ENCODE measurements at places on chromosomes 1 and 21. TPM values are rescaled to one million over a fixed set of nuclear protein-coding genes. Genes with fewer than 3 reads are reported as not detected.

DNA sequence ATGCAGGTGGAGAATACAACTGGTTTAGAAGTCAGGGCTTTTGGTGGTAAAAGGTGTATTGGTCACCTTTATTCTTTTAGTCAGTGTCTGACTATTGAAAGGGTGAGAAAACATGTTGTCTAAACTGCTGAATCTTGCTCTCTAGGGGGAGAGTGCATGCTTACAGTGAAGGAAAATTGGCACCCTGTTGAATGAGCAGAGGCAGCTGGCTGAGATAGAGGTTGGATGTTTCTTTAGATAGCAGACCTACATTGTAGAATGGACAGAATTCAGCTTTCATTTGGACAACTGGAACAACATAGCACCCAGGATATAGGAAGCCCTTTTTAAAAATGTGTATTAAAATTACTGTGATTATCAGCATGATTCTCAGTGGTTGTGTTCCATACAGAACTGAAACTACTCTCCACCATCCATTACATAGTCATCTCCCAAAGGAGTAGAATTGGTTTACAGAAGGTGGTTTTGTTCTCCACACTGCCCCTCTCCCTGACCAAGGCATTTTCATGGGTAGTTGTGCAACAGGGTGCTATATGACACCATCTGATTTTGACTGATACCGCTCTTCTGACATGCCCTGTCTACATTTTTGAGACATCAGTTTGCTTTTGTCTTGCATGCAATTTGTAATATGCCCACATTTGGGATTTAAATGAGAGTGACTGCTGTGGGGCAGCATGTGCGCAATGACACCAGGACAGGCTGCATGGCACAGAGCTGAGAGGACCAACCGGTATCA is 16.2 kb downstream of the RHOU start:
- no peak for DNase-seq

DNA sequence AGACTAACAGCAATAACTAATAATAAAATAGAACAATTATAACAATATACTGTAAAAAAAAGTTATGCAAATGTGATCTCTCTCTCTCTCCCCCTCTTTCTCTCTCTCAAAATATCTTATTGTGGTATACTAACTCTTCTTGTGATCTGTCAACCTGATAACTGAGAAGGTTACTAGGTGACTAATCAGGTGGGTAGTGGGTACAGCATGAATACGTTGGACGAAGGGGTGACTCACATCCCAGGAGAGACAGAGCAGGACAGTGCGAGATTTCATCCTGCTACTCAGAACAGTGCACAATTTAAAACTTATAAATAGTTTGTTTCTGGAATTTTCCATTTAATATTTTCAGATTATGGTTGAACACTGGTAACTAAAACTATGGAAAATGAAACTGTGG is 257.5 kb downstream of the LRRC40 start:
- no peak for DNase-seq

DNA sequence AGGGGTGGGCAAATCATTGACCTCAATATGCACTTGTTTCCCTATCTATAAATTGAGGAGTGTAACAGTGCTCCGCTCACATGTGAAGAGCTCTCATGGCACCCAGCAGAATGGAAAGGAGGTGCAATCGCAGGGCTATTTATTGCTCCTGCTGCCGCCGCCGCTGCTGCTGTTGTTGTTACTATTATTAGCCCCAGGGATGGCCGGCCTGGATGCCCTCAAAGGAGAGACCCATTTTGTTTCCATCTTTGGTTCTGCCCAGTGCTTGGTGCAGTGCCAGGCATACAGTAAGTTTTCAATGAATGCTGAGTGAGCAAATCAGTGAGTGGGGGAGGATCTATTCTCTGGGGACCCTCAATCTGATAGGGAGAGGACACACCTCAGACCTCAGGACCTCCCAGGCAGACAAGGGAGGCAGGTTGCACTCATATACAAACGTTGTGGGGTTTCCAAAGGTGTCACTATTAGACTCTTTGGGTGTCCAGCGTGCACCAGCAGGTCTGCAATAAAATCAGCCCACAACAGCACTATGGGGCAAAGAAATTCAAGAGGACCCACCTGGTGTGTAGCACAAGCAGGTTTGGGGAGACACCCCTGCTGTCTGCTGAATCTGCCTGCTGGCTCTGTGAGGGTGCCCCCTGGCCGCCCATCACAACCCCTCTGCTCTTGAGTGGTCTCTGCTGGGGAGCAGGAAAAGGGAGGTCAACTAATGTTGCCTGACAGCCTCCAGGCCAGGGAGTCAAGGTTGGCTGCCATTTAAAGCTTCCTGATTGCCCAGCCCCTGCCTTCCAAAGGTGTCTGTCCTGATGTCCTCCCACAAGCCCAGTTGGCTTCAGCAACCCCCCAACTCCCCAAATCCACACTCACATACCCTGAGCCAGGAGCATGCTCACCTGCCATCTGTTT is 136.3 kb downstream of the ACTL8 start:
- no peak for DNase-seq

DNA sequence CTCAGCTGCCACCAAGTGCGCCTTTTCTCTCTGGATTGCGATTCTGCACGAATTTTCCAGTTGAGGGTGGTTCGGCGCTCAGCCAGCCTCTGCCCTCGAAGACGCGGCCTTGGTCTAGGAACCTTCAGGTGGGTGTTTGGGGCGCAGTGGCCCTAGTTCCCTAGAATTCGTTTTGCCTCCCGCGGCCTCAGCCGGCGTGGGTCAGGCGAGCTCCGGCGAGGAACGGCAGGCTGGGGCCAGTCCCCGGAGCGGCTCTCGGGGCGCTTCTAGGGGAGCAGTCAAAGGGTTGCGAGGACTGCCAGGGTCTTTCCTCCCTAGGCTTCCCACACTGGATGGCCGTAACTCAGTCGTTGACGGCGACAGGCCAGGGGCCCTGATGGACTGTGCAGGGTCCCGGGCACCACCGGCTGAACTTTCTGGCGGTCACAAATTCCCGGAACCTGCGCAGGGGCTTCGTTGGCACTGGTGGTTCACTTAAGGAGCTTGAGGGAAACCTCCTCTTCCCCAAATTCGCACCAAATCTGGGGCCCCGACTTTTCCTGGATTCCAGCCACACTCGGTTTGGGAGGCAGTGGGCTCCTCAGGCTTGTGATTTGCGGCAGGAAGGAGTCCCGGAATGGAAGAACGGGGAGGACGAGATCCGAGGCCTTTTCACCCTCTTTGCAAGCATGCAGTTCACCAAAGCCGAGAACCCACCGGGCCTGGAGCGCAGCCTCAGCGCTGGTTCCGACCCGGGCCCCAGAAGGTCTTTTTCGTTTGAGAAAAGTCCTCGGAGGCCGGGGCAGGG is 1.2 kb downstream of the DMBX1 start:
- no peak for DNase-seq

DNA sequence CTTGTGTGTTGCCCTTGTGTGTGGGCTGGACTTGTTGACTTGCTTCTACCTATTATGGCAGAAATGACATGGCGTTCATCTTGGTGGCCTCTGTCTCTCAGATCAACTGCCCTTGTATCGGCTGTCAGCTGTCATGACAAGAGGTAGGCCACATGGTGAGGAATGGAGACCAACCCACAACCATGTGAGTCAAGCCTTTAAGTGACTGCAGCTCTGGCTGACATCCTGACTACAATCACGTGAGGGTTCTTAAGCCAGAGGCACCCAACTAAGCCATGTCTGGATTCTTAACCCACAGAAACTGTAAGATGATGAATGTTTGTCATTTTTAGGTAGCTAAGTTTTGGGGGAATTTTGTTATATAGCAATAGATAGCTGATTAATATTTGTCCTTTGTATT is 82.1 kb downstream of the KCND3 start:
- no peak for DNase-seq

DNA sequence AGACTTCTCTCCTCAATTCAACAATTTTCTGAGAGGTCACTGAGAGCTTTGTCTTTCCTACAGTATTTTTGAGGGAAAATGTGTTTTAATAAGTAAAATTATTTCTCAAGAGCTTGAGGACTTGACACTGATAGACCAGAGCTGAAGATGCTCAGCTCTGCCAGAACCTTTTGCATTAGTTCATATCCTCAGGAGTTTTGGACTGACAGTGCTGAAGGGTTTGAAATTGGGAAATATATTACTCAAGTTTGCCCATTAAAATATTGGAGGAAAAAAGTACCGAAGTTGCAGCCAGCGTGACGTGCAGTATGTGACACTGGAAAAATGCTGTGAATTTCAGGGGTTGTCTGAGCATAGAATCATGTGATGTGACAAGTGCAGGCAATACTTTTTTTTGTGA is 346.6 kb upstream of the DPYD start:
- DNase-seq: no peak

OR2L13 gene
- not detected for total RNA-seq

MAP10 gene
- 3.2 TPM for total RNA-seq
